Myocyte (in vitro differentiated cells): ENCODE measurements at places on chromosomes 2 and 18. TPM values are rescaled to one million over a fixed set of nuclear protein-coding genes. Genes with fewer than 3 reads are reported as not detected.
A peak's percentile ranks its signal among the peaks of the same experiment; 100 is the strongest.

GRCh38 chr2:13583609-13584008 lies 866.9 kb downstream of the TRIB2 start:
- no peak for DNase-seq

Gene FEV
- not detected in 2 replicates for total RNA-seq

- no peak for DNase-seq
These were observed 12.3 kb upstream of the ASNSD1 start for GRCh38 chr2:189648846-189649509.

Gene RSAD2
- total RNA-seq: not detected in 2 replicates

GRCh38 chr2:240455647-240456446 lies 20.4 kb downstream of the GPC1 start:
- no peak for DNase-seq

DNA sequence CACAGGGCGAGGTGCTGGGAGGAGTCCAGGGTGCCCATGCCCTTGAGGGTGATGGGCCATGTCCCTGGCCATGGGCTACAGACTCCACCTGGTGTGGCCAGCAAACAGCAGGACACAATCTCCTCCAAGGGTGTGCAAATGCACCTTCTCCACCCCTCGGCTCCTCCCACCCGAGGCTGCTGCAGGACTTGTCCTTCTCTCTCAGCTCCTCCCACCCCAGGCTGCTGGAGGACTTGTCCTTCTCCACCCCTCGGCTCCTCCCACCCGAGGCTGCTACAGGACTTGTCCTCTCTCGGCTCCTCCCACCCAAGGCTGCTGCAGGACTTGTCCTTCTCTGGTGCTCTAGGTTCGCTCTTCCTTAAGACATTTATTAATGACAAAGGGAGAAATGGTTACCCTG lies 57.3 kb upstream of the SNTG2 start:
- DNase-seq: no peak

GRCh38 chr2:11446733-11447248 lies 19.2 kb downstream of the E2F6 start:
- DNase-seq: peak; percentile 71

- DNase-seq: no peak
These were observed 16.4 kb downstream of the SIGLEC15 start for GRCh38 chr18:45841765-45842442.

Gene CIB4
- total RNA-seq: not detected in 2 replicates

Gene VWA3B
- total RNA-seq: not detected in 2 replicates

Gene AOX1
- total RNA-seq: 4.9 and 5.9 TPM in 2 replicates

Gene RUFY4
- 0.08 TPM in 1 of 2 replicates, not detected in the other for total RNA-seq

DNA sequence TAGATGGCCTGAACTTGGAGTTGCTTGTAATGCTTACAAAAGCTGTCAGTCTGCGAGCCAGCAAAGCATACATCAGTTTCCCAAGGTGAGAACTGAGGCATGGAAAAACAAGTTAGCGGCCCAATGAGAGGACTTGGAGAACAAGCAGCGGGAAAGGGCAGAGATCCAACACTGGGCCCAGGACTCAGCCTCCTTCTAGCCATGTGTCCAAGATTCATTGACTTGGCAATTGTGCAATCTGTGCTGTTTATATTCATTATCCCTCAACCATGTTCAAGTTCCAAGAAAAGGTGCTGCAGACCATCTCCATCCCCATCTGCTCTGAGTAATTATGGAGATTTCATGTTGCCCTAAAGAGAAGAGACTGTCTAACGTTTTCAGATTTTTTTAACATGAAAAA lies 187.4 kb downstream of the ALK start:
- no peak for DNase-seq

Gene OSBPL1A
- total RNA-seq: 15.1 and 19.5 TPM in 2 replicates

GRCh38 chr2:222320436-222321395 lies 21.9 kb upstream of the PAX3 start:
- DNase-seq: no peak

DNA sequence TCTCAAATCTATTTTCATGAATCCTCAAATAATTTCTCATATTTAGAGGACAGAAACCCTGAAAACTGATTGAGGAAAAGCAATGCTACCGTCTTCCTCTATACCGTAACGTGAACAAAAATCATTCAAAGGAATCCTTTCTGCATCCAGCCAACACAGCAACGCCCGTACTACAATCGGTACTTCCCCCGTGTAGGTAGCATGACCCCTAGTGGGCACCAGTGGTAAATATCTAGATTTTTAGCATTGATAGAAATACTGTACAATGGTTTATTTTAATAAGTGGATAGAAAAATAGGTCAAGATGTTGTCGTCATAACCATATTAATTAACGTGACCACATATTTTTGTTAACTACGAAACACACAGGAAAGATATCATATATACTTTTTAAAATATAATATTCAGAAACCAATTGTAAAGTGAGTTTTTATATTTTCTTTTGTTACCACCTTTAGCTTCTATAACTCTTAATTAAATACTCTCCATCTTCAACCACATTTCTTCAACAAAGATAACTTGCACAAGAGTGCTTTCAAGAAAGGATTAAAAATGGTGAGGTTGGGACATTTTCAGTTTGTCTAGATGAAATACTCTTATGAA lies 194.1 kb downstream of the SS18 start:
- peak; percentile 65 for DNase-seq

DNA sequence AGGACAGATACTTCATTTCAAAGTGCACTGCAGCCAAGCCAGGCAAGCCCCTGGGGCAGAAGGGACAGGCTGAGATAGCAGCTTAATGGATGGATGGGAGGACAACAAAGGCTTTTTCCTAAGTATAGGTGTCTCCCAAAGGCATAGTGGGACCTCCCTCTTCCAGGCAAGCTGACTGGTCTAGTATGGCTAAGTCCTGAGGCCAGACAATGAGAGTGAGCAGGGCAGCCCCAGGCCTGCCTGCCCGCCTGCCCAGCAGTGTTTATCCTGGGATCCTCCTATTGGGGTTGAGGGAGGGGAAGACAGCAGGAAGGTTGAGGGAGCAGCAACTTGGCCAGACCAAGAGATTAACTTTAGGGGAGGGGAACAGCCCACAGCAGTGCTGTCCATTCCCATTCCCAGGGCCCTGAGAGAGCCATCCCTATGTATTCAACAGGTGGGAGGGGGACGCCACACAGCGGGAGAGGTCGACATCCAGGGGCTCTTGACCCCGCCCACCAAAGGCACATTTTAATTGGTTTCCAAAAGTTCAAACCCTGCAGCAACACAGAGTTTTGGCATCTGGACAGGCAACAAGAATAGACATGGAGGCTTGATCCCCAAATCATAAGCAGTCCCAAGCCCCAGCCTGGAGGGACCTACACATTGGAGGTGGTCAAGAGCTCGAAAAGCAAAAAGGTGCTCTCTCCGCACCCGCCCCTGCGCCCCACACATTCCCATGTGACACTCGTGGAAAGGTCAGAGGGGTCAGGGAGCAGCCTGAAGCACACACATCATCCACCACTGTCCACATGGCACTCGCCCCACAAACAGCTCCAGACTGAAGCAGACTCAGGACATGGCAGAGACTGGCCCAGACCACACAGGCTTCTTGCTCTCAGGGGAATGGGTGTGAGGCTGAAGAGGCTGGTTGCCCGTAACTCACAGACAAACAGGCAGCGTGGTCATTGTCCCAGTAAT lies 2.9 kb upstream of the SFXN5 start:
- no peak for DNase-seq

Gene ZSWIM2
- 0.16 TPM in 1 of 2 replicates, not detected in the other for total RNA-seq
